ENCODE measurements at places on chromosomes 5 and 9.

GRCh38 chr9:84705128-84705527 is 35.6 kb downstream of the NTRK2 start:
- DNase-seq: no peak

DNA sequence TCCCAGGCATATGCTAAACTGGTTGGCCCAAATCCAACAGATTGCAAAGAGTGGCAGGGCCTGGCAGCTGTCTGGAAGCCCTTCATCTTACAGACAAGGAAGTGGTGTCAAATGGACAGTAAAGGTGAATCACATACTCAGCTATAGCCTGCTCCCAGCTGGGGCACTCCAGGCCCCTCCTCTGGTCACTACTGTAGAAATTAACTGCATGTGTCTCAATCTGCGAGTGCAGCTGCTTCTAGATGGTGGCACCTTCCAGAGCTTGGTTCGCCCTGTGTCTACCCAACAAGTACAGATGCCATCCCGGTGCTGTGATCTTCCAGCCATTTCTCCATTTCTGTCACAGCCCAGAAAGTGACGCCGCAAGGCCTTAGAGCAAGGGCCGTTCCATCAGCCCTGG is 50.2 kb downstream of the OTULIN start:
- no peak for DNase-seq

DNA sequence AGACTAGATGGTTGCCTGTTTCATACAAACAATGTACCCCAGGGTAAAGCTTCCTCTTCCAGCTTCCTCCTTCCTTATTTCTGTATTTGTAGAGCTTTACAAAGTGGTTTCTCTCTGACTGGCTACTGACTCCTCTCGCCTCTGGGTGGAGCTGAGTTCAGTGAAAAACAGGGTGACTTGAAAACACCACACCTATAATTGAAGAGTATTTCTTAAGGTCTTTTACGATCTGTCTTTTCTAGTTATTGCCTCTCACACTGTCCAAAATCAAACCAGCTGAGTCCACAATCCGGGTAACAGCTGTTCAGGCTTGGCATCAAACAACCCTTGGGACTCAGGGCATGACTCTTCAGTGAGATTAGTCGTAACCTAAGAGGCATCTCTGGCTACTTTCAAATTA is 200.4 kb downstream of the ARRDC3 start:
- no peak for DNase-seq

GRCh38 chr5:154311362-154311761 is 120.8 kb downstream of the GALNT10 start:
- no peak for DNase-seq

- no peak for DNase-seq
Measured at GRCh38 chr5:179284751-179285631, 60.3 kb downstream of the ADAMTS2 start.

DNA sequence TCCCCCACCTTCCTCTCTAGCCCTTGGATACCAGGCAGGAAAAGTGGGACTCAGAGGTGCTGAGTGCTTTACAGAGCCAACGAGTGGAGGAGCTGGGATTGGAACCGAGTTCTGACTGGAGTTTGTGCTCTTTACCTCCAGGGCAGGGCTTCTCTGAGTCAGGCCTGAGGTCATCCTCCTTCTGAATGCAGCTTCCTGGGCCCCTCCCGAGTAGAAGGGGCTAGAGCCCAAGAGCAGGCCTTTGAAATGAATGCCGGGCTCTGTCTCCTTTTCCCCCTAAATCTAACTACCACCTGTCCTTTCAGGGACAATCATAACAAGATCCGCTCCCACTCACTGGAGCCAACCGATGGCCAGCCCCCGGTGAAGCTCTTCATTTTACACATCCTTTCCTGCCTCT is 12.7 kb downstream of the PTGES start:
- no peak for DNase-seq

GRCh38 chr9:99030092-99030511 is 74.8 kb upstream of the TGFBR1 start:
- DNase-seq: no peak

DNA sequence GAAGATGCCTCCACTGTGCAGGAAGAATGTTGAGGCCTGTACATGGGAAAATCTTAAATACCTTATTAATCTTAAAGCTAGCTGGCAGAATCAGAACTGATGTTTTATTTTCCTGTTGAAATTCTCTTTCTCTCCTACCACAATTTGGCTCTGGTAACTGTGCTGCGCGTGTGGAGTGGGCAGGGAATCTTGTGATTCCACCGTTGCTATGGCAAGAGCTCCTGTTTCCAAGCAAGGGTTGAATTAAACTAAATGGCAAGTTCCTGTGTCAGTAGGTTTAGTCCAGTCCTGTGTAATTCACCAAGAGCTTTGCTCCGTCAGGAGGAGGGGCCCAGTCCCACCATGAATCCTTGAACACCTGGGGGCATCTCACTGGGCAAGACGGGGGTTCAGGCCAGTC is 36.4 kb downstream of the NXNL2 start:
- no peak for DNase-seq

All from stimulated activated CD8-positive, alpha-beta memory T cell treated with anti-CD3 and anti-CD28 coated beads, Interleukin-4, amount 100 ng/mL, for 4 hours (primary cell).